NCI-H82 (cell line): ENCODE measurements at places on chromosomes 2 and 18.

DNA sequence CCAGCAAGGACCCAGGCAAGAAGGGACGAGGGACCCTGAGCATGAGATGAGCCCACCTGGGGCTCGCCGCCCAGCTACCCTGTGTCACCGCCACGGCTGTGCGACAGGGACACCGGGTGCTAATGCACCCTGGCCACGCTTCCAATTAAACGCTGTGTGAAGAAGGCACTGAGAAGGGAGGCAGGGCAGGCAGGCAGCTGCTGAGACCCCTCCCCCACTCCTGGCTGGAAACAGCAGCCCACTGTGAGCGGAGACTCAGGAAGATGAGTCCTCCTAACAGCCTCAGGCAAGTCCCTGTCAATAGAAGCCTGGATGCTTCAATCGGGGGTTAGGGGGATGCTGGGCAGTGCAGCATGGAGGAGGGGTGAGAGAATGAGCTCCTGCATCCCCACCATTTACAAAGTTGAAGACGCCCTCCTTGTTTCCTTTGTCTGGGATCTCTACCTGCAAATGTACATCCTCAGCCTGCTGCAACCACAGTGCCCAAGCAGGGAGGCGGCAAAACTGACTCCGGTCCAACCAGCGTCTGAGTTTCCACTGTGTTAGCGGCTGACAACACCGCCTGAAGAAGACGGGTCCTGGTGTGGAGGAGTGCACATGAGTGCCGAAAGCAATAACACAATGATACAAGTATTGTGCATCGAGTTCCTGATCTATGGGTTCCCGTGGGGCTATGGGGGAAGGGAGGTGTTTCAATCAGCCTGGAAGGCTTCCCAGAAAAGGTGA, 12.8 kb downstream of the TMEM163 start:
- DNase-seq, result no peak

GRCh38 chr2:136207665-136208064, 89.7 kb upstream of the CXCR4 start:
- DNase-seq, result no peak

- no peak for DNase-seq
Measured at GRCh38 chr2:10486601-10487079, 38.5 kb upstream of the ODC1 start.

GRCh38 chr2:9440058-9440727, 16.7 kb downstream of the CPSF3 start:
- DNase-seq, result no peak

GRCh38 chr2:75311993-75312392, 112.7 kb upstream of the TACR1 start:
- peak; percentile 33 for DNase-seq

- DNase-seq, result peak; percentile 96
Measured at GRCh38 chr18:79064228-79064627, 5.0 kb upstream of the ATP9B start.

GRCh38 chr2:11278219-11278618, 66.2 kb downstream of the ROCK2 start:
- no peak for DNase-seq

DNA sequence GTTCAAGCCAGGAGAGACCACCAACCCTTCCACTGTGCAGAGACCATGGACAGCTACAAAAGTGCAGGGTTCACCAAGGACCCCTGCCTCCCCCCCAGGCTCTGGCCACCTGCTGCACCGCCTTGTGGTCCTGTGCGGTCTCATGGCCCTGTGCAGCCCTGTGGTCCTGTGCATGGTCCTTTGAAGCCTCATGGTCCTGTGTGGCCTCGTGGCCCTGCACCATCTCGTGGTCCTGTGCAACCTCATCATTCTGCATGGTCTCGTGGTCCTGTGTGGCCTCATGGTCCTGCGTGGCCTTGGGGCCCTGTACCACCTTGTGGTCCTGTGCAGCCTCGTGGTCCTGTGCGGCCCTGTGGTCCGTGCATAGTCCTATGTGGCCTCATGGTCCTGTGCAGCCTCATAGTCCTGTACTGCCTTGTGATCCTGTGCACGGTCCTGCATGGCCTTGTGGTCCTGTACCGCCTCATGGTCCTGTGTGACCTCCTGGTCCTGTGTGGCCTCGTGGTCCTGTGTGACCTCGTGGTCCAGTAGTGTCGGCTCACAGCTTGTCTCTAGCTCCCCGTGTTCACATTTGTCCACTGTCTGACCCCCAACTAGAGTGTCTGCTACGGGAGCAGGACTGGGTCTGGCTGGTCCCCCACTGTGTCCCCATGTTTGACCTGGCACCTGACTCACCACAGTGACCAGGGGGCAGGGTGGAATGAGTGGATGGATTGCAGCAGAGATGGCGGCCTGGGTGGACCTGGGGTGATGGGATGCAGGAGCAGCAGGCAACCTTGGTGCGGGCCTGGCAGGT, 20.0 kb upstream of the OTOS start:
- DNase-seq, result no peak

DNA sequence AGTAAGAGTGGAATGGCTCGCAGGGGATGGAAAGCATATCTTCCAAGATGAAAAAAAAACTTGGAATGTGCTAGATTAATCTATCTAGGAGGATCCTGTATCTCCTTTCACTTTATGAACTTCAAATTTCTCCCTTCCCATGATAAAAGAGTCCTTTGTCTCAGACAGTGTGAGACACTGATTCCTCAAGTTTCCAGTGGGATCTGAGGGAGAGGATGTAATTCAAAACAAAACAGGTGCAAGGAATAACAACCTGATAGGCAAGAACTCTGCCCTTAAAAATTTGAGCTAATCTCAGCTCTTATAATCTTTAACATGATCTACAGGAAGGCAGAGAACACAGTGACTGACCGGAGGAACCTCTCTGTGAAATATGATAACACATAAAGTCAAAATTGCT, 162.0 kb upstream of the ZFP36L2 start:
- no peak for DNase-seq

DNA sequence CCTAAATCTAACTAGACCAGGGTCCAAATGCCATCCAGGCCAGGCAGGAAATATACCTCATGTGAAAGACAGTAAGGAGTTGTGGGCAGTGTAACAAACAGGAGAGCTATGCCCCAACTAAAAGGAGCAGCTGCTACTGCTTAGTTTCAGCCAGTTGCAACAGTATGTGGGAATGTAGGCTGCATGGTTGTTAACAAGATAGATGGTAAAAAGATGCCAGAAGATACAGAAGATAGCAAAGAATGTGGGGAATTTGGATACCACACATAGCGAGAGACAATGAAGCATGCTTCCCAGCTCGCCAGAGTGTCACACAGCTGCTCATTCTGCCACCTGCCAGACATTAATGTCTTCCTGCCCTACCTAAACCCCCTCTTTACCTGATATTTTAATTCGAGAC, 39.4 kb upstream of the CYBRD1 start:
- no peak for DNase-seq
